ENCODE measurements at places on chromosomes 3 and 15.

GRCh38 chr3:158920371-158920770 is 118.5 kb downstream of the MFSD1 start:
- DNase-seq: no peak

DNA sequence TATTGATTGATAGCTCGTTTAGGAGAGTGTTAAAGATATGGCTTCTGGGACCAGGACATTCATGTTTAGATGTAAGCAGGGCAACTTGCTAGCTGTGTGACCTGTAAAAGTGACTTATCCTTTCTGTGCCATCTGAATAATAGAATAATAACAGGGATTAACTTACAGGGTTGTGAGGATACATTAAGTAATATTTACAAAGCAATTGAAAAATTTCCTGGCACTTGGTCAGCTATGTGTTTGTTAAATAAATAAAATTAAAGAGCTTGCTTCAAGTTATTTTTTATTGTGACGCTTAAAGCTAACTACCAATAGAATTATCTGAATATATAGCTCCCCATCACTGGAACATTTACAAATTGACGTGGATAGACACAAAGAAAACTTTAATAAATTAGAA is 287.9 kb upstream of the CDIN1 start:
- no peak for DNase-seq

GRCh38 chr3:13178107-13178506 is 104.9 kb upstream of the IQSEC1 start:
- no peak for DNase-seq

- DNase-seq: no peak
Observed at GRCh38 chr3:19898721-19899120, 35.3 kb downstream of the EFHB start.

DNA sequence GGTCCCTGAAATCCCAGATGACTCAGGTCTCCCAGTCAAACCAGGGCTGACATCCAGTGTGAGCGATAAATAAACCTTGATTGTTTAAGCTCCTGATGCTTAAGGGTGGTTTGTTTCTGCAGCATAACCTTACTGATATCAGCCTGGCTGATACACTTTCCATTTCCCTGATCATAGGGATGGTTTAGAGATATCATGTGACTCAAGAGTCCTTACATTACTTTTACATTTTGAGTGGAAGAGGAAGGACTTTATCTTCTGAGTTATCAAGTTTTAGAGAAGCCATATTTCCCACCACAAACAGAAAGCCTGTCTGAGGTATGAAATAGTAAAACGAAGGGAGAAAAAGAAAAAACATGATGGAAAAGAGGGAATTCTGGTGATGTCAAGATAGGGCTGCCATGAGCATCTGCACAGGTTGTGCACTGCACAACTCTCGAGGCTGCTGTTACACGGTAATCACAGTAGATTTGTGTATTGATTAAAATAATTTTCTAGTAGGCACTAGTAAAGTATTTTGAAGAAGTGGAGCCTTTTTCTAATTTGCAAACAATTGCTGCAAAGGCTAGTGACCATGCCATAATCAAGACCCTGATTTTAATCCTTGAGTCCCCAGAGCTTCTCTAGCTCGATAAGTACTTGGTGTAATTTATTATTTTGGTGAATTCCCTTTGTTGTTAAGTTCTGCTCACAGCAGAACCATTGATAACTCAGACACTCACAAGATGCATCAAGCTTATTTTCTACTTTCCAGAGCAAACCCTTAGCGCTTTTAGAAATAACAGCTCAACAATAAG is 34.1 kb upstream of the FBLN2 start:
- no peak for DNase-seq

DNA sequence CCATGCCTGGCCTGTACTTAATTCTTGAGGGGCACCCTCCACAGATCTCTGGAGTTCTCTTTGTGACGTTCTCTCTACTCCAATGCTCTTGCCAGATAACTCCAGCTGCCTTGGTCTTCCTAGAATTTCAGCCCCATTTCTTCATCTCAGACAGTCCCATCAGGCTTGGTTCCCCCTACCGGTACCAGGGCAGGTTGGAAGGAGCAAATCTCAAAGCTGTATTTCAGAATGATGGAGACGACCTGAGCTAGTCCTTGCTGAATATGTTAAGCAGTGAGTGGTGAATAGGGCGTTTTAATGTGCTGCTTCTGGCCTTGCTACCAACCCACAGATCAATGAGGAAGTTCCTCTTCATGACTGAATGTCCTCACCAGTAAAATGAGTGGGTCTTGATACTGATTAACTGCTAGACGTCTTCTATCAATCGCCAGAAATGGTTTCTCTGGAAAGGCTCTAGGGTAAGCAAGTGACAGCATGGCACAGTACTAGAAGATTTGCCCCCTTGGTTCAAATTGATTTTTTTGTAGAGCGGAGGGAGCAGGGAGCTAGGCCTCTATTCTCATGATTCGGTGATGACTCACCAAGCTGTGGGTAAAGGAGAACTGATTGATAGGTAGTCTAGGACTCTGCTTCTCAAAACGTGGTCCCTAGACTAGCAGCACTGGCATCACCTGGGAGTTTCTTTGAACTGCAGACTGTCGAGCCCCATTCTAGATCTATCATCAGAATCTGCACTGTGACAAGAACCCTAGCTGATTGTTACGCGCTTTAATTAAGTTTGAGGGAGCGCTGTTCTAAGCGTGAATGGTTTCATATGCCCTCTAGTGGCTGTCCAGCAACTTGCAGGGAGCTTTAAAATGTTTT is 67.8 kb downstream of the UBP1 start:
- DNase-seq: no peak

All from right atrium auricular region (tissue), 2 donors.